ENCODE measurements at places on chromosomes 12 and 14. TPM values are rescaled to one million over a fixed set of nuclear protein-coding genes. Genes with fewer than 3 reads are reported as not detected.

The VASH1 gene
- 246 TPM for total RNA-seq

The ARHGEF25 gene
- 7.4 TPM for total RNA-seq

The NPFF gene
- not detected for total RNA-seq

The IPO8 gene
- 52.5 TPM for total RNA-seq

DNA sequence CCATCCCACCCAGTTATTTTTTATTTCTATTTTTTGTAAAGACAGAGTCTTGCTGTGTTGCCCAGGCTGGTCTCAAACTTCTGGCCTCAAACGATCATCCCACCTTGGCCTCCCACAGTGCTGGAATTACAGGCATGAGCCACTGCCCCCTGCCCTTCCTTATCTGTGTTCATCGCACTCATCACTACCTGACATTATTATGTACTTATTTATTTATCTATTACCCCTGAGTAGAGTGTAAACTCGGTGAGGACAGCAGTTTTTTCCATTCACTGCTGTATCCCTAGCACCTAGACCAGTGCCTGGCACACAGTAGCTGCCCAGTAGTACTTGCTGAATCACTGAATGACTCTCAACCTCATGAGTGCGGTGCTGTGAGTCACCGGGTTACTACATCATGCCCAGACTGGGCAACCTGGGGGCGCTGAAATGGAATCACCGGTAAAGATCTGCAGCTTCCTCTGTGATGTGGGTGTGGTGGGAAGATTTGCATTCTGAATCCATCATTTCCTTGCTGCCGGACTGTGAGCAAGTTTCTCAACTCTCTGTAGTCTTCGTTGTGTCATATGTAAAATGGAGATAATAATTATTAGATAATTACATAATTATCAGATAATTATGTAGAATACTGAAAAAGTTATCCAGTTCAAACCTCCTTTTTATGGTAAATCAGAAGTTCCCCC lies 81.9 kb upstream of the USP44 start:
- DNase-seq = peak; percentile 90

DNA sequence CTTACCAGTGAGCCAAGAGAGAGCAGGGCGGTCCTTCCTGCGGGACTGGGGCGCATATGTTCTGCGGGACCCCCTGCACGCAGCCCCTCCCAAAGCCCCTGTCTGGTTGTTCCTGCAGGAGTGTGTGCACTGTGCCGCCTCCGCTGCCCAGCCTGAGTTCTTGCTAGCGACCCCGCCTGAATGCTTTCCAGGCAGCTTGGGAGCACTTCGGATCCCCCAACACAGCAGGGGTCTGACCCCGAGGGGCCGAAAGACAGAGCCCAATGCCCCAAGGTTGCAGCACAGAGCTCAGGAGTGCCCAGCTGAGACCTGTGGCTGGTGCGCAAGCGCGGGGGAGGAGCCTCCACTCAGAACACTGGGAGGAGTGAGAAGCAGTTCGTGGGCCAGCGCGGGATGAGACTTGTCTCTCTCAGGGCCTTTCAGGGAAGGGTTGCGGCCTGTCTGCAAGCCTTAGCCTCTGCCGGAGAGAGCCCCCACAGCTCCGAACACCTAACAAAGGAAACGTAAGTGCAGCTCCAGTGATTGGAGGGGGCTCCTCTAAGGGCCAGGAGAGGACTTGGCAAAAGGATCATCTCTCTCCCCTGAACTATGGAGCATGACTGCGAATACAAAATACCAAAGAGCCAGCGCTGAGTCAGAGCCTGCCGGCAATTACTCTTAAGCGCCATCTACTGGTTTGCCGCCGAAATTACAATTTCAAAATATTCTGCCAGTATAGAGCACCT lies 50.5 kb downstream of the GTF2A1 start:
- peak; percentile 92 for DNase-seq

DNA sequence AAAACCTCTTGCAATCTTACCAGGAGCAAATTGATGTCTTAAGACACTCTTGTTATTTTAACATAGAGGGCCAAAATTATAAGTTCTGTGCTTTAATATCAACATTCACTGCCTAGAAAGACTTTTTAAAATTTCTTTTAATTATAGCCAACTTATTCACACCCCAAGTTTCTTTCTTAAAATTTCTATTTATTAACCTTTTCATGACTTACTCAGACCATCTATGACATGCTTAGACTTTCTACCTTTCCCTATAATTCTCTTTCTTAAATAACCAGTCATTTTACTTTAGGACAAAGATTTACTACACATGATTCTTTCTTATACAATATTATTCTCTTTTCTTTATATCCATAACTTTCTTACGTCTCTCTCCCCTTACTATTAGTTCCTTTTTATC lies 220.4 kb downstream of the NUBPL start:
- DNase-seq = no peak

DNA sequence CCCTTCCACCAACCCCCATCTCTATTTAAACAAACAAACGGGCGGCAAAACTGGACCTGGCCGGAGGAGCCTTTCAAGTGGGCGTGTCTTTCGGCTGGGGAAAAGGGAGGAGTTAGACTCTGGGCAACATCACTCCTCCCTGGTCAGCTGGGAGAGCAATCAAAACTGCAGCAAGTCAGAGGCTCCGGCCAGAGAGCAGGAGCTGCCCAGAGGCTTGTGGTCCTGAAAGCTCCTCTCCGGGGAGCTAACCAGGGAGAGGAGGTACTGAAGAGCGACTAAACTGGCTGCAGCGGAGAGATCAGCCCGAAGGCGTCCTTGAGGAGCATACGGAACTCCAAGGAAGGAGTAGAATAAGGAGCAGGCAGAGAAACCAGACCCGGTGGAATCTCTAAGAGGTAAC lies at the start of gene NEUROD4:
NEUROD4 (plus strand) TSS at position 191 of the 400 bp plus-strand sequence. CDS start 6,466 bp downstream, outside the sequence.
- DNase-seq = peak; percentile 54

DNA sequence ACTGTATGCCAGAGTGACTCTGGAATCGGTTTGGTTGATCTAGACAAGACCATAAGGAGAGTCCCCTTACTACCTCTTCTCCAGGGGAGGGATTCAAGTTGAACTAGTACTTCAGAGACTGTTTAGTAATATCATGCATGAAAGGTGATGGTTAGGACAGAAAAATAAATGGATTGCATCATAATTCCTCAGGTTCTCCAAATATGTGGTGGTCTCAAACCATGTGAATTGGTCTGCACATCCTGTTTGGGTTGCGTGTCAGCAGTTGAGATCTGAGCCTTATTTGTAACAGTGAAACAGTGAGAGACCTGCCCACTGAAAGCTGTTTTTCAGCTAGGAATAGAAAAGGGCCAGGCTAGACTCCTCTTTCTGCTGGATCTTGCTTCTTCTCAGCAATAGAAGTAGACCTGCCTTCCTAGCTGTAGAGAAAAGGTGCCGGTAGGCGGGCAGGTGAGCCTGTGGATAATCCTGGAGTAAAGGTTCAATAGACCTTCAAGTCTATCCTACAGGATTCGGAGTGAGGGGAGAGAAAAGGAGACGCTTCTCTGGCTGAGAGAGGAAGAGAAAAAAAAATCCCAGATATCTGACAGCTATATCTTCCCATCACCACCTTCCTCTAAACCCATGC lies 258.5 kb upstream of the E2F7 start:
- no peak for DNase-seq

- peak; percentile 81 for DNase-seq
Observed at GRCh38 chr12:26748741-26749431, 84.1 kb downstream of the ITPR2 start.

GRCh38 chr14:54564071-54564867 lies 2.7 kb upstream of the SAMD4A start:
- DNase-seq = peak; percentile 73

- no peak for DNase-seq
Observed at GRCh38 chr12:10397296-10397695, 7.5 kb upstream of the KLRK1 start.
